Esophagus squamous epithelium (tissue), 5 donors: ENCODE measurements at places on chromosomes 1 and 21.

GRCh38 chr1:219149953-219150352 lies 23.7 kb upstream of the LYPLAL1 start:
- no peak for DNase-seq

- peak; percentile 63 for DNase-seq
Measured at GRCh38 chr1:117367046-117368025, at the start of gene MAN1A2. TSS of gene MAN1A2 (plus strand) at chr1:117367449. CDS start at chr1:117368184, 735 bp downstream.

DNA sequence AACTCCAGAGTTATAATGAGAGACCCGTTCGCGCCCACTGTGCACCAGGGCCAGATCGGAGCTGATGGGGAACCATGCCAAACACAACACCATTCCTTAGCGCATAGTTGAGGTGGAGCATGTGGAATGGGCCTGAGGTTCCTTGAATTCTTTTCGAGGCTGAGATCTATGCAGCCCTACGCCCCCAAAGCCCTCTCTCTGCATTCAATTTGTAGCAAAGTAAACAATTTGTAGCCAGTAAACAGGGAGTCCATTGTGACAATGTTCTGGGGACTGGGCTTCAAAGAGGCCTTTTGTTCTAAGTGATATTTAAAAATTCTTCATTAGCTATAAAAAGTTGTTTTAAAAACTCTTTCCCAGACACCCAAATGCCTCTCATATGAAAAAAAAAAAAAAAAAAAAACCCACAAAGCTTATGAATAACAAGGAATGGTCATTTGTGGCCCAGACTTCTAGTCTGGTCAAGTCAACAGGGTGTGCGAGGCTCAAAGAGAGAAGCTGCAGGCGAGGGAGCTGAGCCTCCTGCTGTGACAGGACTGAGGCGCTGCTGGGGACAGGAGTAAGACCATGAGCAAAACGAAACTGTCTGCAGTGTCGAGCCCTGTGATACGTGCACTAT lies 30.6 kb upstream of the KCNE2 start:
- no peak for DNase-seq

DNA sequence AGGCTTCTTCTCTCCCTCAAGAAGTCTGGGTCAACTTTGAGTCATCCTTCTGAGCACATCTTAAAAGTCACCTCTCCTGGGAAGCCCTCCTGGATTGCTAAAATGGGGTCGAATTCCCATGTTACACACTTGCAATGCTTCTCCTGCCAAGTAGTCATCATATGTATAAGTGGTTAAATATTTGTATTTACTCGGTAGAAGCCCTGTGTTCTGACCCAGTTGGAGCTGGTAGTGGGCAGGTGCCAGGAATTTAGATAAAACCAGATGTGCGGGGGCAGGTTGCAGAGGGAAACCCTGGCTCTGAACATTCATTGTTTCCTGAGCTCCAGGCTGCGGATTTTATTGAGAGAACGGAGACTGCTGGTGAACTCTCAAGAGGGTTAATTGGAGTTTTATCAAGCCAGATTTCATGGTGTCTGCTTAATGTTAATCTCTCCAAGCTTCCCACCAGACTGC lies 52.8 kb upstream of the RPL11 start:
- DNase-seq, result no peak

GRCh38 chr1:84632673-84633434 lies 57.4 kb downstream of the SSX2IP start:
- no peak for DNase-seq

GRCh38 chr1:221888218-221888617 lies 146.3 kb upstream of the DUSP10 start:
- DNase-seq, result no peak

- DNase-seq, result no peak
Measured at GRCh38 chr1:14777516-14778506, 179.3 kb downstream of the KAZN start.

DNA sequence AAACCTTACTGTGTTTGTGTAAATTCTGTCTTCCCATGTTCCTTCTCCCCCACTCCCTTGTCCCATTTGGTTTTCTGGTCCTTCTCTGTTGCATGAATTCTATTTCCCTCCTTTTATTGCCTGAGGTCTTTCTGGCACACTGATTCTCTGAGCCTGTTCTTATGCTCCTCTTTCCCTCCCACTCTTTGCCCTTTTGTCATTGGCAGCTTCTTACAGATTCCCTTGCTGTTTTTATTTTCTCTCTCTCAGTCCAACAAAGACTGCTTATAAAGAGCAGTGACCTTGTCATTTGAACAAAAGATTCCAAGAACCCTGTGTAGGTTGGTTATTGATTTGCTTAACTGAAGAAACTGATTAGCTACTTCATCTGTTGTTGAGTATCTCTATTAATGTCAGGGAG lies 49.7 kb downstream of the GPR52 start:
- no peak for DNase-seq

DNA sequence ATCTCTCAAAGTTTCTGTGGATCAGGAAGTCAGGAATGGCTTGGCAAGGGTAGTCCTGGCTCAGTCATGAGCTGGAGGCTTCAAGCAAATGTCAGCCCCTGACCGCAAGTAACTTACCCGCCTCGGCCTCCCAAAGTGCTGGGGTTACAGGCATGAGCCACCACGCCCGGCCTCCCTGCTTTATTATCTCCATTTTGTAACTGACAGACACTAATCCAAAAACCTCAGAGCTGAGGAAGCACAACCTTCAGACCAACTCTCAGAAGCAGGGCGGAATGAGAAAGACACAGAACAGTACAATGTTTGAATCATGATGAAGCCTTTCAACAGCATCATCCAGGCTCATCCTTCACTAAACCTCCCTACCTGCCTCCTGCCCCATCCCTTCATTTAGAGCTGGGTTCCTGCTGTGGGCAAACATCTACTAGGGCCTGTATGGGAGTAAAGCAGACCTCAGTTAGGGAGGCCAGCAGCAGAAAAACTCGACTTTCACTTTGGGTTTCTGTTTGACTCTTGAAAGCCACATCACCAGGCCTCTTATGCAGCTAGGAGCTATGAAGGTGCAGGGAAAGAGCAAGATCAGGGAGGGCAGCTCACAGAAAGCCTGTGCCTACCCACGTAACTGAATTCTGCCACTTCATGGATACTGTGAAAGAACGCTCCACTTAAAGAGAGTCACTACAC lies 84.4 kb upstream of the RAB4A start:
- DNase-seq, result no peak

- no peak for DNase-seq
Measured at GRCh38 chr1:198876371-198876871, 237.6 kb downstream of the PTPRC start.

DNA sequence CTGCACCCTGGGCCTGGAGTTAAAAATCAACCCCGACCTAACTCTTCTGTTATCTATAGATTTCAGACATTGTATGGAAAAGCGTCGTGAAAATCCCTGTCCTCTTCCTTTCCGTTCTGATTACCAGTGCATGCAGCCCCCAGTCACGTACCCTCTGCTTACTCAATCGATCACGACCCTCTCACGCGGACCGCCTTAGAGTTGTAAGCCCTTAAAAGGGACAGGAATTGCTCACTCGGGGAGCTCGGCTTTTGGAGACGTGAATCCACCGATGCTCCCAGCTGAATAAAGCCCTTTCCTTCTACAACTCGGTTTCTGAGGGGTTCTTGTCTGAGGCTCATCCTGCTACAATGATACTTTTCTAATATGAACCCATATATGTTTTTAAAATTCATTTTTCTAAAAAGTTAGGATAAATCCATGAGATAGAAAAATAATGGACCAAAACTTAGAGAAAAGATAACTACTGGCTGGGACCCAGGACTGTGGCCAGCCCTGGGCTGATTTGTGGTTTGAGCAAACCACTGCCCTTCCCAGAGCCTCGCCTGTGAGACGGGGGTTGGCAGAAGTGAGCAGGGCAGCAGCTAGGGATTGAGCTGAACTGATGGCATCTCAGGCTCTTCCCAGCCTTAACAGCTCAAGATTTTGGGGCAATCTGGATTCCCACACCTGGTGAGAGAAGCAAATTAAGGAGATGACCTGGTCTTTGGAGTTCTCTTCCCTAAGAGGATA lies 5.0 kb downstream of the UQCRHL start:
- no peak for DNase-seq
